A172 (cell line): ENCODE measurements at places on chromosomes 3 and 15. TPM values are rescaled to one million over a fixed set of nuclear protein-coding genes. Genes with fewer than 3 reads are reported as not detected.

DNA sequence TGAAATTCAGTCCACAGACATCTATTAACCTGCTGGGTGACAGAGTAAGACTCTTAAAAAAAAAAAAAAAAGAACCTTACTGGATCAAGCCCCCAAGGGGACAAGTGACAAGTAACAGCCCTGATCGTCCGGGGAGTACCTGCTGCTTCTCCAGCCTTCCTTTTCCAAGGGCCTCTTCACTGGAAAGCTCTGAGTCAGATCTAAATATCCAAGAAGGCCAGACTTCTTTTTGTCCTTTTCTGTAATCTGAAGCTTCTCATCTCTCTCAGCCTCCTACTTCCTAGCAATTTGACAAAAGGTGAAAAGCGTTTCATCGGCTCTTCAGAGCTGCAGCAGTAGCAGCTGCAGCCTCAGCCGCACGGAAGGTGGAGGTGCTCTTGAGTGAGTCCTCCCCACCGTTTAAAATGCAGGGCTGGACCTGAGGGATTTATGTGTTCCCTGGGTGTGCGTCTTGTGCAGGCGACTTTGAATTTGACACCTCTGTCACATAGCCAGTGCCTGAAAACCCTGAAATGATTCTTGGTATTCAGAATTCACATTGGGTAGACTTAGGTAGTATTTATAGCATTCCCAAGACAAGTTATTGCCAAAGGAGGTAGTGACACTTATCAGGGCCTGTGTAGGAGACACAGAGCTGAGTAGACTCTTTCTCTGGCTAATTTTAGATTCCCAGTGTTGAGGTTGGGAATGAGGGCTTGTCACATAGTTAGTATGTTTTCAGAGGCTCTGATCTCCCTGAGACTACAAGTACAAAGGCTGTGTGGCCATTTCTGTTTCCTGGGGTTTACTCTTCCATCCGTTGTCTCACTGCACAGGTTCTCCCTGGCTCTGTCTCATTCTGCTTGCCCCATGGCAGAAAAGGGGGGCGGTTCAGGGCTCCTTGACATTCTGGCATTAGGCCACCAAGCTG lies 291.2 kb upstream of the C2CD4B start:
- DNase-seq: no peak

NME9 gene
- not detected in 2 replicates for total RNA-seq

DNA sequence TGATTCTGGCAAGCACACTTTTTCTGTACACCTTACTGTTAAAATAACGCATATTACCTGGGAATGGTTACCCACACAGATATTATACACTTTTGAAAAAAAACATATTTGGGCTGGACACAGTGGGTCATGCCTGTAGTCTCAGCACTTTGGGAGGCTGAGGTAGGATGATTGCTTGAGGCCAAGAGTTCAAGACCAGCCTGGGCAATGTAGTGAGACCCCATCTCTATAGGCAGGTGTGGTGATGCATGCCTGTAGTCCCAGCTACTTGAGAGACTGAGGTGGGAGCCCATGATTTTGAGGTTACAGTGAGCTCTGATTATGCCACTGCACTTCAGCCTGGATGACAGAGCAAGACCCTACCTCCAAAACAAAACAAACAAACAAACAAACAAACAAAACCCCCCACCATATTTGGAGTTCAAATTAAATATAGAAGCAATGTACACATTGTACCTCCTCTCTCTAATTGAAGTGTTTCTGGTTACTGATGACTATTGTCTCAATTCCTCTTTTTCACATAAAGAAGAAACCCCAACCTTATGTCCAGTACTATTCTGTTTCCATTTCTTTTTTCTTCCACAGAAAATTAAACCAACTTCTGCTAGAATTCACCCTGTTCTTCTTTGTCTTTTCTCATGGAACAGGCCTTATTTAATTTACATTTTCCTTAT lies 152.6 kb upstream of the UMPS start:
- DNase-seq: no peak

DNA sequence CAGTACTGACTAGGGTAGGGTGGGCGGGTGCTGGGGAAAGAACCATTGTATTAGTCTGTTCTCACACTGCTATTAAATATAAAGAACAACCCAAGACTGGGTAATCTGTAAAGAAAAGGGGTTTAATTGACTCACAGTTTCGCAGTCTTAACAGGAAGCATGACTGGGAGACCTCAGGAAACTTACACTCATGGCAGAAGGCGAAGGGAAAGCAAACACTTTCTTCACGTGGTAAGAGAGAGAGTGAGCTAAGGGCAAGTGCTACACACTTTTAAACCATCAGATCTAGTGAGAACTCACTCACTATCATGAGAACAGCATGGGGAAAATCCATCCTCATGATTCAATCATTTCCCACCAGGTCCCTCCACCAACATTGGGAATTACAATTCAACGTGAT lies 98.0 kb downstream of the OXSM start:
- DNase-seq: no peak

DNA sequence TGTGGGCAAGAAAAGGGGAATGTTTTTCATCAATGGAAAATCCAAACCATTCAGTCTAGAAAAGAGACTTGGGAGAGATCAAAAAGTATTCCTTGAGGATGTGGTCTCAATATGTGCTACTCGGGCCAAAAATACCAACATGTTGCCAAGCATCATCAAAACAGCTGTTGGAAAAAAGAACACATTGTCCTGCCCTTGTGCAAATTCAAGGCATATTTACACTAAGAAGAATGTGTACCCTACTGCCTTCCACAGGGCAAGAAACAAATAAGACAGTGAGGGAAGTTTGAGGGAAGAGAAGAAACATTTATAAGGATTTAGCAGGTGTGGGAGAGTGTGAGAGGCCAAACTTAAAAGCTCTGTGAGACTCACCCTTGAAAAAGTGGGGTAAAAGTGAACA lies 252.1 kb downstream of the NTRK3 start:
- DNase-seq: no peak

- DNase-seq: no peak
Measured at GRCh38 chr15:74429781-74430400, 3.9 kb downstream of the SEMA7A start.

DNA sequence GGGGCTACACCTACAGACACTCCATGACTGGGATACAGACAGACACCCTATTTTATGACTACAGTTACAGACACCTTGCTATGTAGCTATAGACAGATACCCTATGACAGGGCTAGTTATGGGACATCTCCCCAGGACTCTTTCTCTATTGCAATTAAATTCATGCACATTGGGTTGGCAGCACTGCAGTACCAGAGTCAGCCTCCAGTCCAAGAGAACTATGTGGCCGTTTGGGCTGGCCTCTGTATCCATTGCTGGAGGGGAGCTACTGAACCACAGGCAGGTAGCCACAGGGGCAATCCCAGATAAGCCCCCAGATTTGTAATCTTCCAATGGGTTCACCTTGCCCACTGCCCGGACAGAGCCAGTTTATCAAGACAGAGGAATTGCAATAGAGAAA lies 108.4 kb upstream of the SPATA16 start:
- no peak for DNase-seq

GRCh38 chr3:39751286-39751685 lies 58.1 kb upstream of the MYRIP start:
- no peak for DNase-seq

PLA2G4D gene
- not detected in 2 replicates for total RNA-seq

- DNase-seq: no peak
Measured at GRCh38 chr3:162165346-162165745, 668.7 kb downstream of the OTOL1 start.

DNA sequence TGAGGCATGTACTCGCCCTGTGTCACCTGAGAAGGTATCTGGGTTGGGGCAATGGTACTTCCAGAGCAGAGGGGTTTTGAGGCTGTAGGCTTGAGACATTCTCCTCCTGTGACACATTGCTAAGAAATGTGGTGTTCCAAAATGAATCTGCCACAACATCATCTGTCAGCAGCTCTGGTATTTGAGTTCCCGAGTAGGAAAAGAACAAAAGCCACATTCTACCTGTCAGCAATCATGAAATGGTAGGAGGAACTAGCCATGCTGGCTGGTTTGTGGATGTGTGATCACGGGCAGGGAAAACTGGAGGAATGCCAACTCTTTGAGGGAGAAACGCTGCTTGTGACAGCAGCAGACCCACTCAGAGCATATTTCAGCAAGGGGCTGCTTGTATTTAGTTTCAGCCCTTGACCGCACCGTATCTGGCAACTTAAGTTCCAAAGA lies 579.4 kb upstream of the TBL1XR1 start:
- DNase-seq: peak; percentile 53

GOLGA8Q gene
- not detected in 2 replicates for total RNA-seq

LRRC49 gene
- 14.2 and 16.4 TPM in 2 replicates for total RNA-seq

DOCK3 gene
- total RNA-seq: 1.4 TPM in 2 replicates

GRCh38 chr3:46091741-46092701 lies 64.7 kb upstream of the XCR1 start:
- no peak for DNase-seq

DNA sequence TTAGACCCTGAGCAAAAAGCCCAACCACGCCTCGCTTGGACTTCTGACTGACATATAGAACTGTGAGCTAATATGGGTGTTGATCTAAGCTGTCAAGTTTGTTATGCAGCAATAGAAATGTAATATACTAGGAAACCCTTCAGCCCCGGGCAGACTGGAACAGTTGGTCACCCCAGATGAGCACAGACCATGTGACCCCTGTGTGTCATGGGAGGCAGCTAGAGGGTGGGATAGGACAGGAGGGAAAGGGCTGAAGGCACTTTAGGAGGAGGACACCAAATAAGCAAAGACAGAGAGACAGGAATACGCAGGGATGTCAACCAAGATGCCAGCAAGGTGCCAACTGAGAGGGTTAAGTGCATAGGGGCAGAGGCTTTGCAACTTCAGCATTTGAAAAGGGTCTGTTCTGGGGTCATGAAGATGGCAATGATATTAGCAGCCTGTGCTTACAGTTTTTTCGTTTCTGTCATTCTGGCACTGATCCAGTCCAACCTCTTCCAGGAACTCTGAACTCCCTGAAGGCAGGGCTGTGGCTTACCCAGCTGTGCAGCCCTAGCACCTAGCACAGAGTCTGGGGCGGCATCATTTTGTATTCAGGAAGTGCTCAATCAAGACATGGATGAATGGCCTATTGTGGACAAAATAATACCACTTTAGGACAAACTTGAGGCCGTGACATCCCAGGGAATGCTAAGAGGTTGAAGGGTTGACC lies 51.4 kb downstream of the HES1 start:
- no peak for DNase-seq

- DNase-seq: no peak
Measured at GRCh38 chr3:33936921-33937525, 138.6 kb downstream of the PDCD6IP start.

DNA sequence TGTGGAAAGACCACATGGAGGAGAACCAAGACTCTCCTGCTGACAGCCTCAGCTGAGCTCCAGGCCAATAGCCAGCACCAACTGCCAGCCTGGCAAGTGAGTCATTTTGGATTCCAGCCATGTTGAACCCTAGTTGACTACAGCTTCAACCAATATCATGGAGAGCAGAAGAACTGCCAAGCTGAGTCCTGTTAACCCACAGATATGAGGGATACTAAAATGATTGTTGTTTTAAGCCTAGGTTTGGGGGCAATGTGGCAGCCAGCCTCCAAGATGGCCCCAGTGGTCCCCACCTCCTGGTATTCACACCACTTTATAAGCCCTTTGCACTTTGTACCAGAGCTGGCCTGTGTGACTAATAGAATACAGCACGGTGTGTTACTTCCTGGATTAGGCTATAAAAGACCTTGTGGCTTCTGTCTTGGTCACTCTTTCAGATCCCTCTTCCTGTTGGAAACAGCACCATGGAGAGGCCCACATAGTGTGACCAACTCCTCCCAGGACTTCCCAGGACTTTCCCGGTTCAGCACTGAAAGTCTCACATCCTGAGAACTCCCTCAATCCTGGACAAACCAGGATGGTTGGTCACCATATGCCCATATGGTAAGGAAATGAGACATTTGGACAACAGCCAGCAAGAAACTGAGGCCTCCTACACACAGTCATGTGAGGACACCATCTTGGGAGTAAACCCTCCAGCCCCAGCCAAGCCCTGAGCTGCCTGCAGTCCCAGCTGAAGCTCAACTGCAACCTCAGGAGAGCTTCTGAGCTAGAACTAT lies 32.4 kb upstream of the CDV3 start:
- peak; percentile 94 for DNase-seq

DNA sequence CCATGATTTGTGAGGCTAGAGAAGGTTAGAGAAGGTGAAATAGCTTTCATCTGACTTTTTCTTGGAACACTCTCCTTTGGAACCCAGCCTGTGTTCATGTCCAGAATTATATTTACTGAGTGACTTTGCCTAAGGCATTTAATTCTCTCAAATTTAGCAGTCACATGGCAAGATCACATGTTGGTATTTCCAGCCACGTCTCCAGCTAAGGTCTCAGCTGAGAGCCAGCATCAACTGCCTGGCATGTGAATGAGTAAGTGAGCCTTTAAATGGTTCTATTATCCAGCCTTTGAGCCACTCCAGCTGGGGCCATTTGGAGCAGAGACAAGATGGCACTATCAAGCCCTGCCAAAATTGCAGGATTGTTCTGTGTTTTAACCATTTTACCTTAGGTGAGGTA lies 130.2 kb upstream of the SGO1 start:
- peak; percentile 16 for DNase-seq

DNA sequence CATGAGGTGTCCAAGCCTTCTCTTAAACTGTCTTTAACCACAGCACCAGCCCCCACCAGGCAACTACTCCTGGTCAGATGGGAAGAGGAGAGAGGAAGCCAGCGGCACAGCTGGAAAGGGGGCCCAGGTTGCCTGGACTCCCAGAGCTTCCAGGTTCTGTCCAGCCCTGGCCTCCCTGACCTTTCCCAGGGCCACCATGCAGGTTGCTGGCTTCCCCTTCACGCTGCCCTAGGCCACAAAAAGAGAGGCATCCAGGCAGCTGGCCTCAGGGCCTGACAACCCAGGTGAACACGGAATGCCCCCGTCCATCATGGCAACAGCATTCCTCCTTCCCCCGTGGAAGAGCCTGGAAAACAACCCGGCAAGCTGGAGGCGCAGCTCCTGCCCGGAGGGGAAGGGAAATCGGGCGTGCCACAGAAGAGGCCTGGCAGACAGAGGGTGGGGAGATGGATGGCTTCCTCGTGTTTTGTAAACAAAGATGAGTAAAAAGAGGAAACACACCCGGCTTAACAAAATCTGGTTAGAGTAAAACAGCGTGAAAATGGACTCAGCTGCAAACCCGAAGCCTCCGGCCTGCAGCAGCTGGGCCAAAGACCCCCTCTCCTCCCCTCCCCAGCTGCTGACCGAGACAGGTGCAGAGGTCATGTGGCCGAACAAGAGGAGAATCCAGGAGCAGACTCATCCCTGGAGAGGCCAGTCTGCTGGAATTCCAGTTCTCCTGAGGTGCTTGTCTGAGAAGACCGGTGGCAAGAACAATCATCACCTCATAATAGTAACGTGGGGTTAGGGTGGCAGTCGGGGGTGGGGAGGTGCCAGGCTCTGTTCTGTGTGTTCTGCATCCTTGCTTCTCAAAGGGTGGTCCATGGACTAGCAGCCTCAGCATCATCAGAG lies 15.5 kb downstream of the BMF start:
- DNase-seq: peak; percentile 51

GNAT1 gene
- total RNA-seq: not detected in 2 replicates

- no peak for DNase-seq
Measured at GRCh38 chr3:36876181-36876936, 68.5 kb downstream of the TRANK1 start.

GRCh38 chr3:184666442-184666841 lies 45.4 kb downstream of the MAGEF1 start:
- DNase-seq: no peak
